ENCODE measurements at places on chromosomes 16 and 17.

GRCh38 chr17:4610656-4611055 is 26.3 kb downstream of the SMTNL2 start:
- DNase-seq, result no peak

- DNase-seq, result no peak
Measured at GRCh38 chr16:58046936-58047335, 21.4 kb downstream of the MMP15 start.

- no peak for DNase-seq
Measured at GRCh38 chr17:12789481-12790248, at the start of gene ARHGAP44. Gene ARHGAP44 (plus strand): TSS chr17:12789498. CDS start chr17:12789839, 341 bp downstream.

GRCh38 chr17:80901319-80901718 is 90.3 kb upstream of the CHMP6 start:
- no peak for DNase-seq

GRCh38 chr17:68318103-68318991 is 27.1 kb downstream of the ARSG start:
- DNase-seq, result peak; percentile 72

DNA sequence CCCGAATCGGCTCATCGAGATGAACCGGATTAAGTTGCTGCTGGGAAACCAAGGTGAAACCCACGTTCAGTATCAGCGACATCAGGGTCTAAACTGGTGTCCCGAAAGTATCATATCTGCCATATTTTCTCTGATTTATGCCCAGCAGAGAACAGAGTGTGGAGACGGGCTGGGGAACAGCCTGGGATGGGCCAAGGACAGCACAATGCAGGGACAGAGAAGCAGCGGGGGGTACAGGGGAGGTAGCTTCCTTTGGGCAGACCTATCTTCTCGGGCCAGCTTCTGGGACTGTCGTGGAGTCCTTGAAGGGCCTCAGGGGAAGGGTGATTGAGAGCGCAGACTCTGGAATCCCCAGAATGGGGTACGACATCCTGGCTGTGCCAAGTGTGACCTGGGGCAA is 17.5 kb upstream of the MLKL start:
- DNase-seq, result no peak

GRCh38 chr16:51084074-51084928 is 66.8 kb downstream of the SALL1 start:
- no peak for DNase-seq

- DNase-seq, result no peak
Measured at GRCh38 chr17:29197516-29198272, 17.5 kb upstream of the MYO18A start.

GRCh38 chr17:10737168-10737622 is 7.4 kb upstream of the TMEM220 start:
- peak; percentile 66 for DNase-seq

GRCh38 chr17:43543771-43544575 is 2.2 kb downstream of the ETV4 start:
- DNase-seq, result no peak

GRCh38 chr16:74868501-74868900 is 93.9 kb upstream of the FA2H start:
- DNase-seq, result peak; percentile 41

GRCh38 chr17:79451167-79451566 is 159.7 kb downstream of the RBFOX3 start:
- no peak for DNase-seq

- no peak for DNase-seq
Measured at GRCh38 chr17:51135956-51136355, 15.3 kb upstream of the SPAG9 start.

DNA sequence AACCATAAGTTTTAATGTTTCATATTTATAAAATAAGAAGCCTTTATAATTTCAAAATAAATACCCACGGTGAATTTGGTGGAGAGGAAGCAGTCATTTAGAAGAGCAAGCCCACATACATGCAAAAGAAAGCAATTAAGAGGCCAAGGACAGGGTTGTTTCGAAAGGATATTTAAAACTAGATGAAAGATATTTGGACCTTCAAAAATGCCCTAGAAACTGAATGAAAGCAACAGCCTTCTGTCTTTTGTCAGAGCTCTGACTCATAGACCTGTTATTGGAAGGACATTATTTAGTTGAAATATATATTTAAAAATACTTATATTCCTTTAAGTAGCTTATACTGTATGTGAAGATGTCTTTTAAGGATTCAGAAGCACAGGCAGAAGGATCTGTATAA is 8.6 kb upstream of the METTL9 start:
- peak; percentile 45 for DNase-seq

GRCh38 chr17:38660097-38661025 is 14.4 kb downstream of the EPOP start:
- DNase-seq, result no peak

- peak; percentile 68 for DNase-seq
Measured at GRCh38 chr17:47776330-47777197, 43.5 kb downstream of the TBX21 start.

GRCh38 chr17:13601322-13601775 is 380 bp downstream of the HS3ST3A1 start:
- no peak for DNase-seq

- no peak for DNase-seq
Measured at GRCh38 chr17:50042211-50042610, 13.7 kb upstream of the ITGA3 start.

DNA sequence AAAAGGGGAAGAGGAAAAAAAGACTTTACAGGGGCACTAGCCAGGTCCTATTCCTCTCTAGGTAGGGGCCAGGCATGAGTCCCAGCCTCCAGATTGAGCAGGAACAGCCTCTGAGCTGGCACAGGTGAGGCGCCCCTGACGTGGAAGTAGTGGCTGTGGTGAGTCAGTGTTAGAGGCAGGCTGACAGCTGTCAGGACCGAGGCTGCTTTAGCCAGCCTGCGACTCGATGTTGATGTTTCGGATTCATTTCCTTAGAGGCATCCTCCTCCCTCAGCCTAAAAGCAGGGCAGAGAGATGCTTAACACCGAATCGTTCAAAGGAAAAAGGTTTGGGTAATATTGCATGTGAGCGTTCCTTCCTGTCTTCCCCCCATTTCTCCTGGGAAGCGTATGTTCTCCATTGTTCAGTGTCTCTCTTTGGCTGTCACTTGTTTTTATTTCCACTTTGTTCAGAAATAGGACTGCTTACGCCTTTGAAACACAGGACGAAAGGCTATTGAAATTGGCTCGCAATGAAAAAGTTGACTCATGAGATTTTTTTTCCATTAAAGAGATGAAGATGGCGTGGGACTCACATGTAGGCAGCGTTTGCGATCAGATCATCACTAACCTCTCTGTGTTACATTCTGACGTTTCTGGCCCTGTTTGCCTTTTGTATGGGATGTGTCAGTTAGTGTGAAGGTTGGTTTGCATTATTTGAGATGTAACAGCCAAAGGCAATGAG is 1.3 kb downstream of the KIAA0513 start:
- DNase-seq, result peak; percentile 83

GRCh38 chr16:2952679-2953078 is 11.4 kb upstream of the KREMEN2 start:
- DNase-seq, result no peak

DNA sequence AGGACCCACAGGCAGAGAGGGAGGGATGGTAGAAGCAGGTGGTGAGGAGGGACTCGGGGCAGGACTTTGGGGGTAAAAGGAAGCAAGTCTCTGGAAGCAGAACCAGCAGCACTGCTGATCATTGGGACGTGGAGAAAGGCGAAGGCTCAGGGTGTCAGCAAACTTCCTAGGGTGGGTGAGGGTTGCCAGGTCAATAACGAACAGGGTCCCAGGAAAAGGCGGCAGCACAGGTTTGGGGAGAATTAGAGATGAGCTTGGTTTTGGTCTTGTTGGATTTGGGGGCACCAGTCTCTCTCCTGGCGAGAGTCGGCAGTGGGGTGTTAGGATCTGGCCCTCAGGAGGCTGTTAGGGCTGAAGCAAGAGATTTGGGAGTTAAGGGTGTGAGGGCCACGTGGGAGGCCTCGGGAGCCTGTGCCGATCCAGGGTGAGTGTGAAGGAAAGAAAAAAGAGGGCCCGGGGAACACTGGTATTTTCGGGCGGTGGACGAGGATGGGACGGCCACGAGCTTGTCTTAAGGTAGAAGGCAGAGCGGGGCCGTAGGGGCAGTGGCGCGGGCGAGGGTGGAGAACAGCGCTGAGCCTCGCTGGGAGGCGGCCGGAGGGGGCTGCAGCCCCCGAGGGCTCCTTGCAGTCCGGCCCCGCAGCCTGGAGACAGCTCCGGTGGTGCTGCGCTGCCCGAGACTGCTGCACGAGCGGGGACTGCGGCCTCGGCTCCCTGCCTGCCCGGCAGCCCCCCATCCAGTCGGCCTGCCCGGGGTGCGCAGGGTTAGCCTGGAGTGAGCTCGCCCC is 765 bp upstream of the ADORA2B start:
- no peak for DNase-seq

DNA sequence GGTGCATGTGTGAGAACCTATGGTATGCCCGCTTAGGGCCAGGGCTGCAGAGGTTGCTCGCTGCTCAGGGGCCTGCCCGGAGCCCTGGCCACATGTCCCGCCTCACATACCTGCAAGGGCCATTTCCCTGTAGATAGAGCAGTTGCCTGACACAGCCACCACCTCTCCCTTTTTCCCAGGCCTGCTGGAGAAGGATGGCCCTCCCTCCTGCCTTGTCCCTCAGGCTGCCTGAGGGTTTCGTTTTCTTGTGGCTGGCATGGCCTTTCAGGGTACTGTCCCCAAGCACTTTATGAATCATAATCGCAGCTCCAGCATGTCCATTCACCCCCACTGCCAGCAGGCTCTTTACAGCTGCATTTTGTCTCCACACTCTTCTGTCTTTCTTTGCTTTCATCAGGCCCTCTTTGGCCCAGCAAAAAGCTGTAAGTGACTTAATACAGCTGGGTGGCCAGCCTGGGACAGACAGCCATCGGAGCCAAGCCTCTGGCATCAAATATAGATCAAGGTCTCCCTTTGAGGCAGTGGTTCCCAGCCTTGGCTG is 65.7 kb downstream of the MPRIP start:
- DNase-seq, result no peak

DNA sequence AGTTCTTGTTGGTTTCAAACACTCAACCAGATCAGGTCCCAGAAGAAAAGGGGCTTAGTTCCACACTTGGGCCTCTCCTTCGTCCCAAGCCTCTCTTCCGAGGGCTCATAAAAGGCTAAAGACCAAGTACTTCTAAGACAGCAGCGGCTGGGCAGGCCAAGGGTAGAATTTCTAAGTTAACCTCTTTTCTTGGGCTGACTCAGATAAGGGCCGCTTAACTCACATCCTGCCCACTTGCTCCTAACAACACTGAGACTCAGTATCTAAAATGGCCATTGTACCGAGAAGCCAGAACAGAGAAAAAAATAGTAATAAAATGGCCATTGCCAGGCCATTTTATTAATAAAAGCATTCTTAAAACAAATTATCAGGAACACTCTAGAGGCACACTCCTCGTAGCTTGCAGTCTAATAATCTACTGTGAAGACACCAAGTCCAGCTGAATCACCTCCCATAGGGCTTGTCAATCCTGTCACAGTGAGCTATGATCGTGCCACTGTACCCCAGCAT is 42.1 kb downstream of the RANBP10 start:
- no peak for DNase-seq

DNA sequence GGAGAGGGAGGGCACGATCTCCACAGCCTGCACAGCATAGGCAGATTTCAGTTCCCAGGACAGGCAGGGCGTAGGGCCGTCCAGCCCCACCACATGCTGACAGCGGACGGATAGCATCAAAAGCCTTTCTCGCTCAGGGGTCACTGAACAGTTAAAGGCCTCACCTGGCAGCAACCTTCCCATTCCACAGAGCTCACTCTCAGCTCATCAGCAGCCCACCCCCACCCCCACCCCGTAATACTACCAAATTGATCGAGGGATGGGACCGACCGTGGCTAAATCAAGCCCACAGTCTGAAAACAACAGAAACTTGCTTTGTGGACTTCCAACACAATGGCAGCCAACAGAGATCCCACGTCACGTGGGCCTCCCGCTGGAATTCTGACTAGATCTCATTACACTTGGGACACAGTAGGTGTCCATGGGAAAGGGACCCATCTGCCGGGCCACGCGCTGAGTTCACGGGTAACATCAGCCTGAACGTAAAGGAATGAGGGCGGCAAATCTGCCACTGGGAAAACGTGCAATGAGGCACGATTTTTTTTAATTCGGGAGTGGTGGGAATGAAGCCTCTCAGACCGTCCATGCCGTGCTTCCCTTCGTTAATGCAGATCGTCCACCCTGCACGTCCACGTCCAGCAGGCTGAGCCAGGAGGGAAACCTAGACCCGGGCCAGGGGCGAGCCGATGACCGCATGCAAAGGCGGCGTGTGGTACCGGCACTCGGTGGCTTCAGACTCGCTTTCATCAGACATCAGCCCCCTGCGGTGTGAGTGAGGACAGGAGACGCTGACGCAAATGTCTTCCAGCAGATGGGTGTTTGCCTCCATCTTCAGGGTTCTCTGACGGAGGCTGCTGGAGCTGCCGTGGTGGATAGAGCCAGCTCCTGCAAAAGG is 92.1 kb downstream of the TBC1D16 start:
- DNase-seq, result no peak

GRCh38 chr17:59558039-59558438 is 7.4 kb upstream of the DHX40 start:
- DNase-seq, result no peak

DNA sequence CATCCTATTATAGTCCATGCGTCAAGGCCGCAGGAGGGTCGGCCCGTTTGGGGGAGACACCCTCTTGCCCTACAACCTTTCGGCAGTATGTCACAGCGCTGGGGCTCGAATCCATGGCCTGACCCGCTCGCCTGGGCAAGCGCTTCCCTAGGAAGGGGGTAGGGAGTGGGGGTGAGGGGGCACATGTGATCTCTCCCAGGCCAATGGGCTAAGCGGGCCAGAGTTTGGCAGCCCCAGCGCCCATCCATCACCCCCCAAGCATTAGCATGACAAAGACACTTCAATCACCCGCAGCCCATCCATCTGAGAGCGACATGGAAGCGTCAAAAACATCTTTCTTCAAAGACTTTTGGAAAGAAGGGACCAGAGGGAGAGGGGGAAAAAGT is at the start of gene HOXB1:
TSS of gene HOXB1 (minus strand) at position 125 of the 386 bp plus-strand sequence. CDS start at position 18, 107 bp downstream.
- no peak for DNase-seq

DNA sequence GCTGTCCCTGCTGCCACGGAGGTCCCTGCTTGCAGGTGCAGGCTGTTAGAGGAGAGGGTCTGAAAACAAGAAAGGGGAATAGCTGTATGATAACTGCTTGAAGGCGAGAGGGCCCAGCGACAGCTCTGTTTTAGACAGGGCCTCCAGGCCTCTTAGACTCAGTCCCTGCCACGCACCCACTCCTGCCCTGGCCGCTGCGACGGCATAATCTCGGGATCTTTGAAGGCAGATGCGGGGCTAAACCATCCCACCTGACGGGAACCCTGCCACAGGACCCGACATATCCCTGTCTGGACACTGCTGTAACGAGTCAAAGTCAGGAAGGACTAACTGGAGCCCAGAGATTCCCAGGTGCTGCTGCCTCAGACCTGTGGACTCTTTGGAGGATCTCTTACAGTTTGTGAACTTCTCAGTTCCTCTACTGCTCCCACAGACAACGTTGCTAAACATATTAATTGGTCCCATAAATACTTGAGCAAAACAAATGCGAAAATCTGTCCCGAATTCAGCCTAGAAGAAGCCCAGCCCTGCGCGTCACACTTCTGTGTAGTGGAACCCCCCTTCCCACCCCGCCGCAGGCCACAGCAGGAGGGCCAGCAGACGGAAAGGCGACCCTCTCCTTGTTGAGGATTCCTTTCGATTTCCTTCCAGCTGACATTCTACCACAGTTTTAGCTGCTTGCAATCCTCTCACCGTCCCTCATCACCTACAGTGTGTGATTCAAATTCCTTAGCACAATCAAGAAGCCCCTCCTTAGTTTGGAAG is 998 bp upstream of the TMEM11 start:
- DNase-seq, result peak; percentile 25

- DNase-seq, result no peak
Measured at GRCh38 chr17:38326996-38327792, 16.6 kb downstream of the GPR179 start.

GRCh38 chr16:49419862-49420261 is 46.3 kb downstream of the C16orf78 start:
- no peak for DNase-seq

GRCh38 chr16:82185012-82185411 is 15.0 kb upstream of the MPHOSPH6 start:
- DNase-seq, result no peak
